ENCODE measurements at places on chromosomes 7 and 10.

DNA sequence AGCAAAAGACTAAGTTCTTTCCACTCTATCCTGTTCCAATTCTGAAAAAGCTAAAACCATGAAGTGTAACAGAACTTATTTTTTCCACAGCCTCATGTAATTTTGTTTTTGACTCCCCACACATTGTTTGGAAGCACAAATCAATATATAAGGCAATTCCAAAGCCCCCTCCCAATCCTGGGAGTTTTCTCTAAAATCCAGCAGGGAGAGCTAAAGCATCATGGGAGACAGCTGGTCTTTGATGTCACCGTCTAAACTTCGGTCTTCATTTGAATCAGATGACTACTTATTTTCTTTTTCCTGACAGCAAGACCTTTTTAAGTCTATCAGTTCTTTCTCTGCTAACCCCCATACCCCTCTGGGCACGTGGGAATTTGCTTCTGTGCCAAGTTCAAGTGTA, 33.3 kb upstream of the PON1 start:
- no peak for DNase-seq

- DNase-seq: no peak
Observed at GRCh38 chr7:149334930-149335329, 72.9 kb downstream of the ZNF783 start.

GRCh38 chr7:44259547-44260457, 59.0 kb downstream of the YKT6 start:
- no peak for DNase-seq

DNA sequence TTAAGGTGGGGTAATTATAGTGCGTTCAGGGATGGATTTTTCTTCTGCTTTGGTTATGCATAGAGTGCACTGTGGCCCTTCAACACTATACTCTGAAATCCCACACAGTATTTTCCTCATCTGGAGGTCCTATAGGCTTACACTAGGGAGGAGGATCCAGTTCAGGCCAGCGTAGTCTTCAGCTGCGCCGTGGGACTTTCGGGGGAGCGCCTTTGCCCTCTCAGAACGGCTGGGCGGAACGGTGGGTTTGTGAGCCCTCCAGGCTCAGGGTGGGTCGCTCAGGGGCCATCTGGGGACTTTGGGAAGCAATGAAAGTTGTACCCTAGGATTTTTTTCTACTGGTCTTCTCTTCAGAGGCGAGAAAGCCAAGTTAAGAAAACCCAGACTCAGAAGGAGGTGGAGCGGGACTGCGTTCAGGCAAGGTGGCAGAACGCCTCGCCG, 652 bp upstream of the VPS26A start:
- no peak for DNase-seq
